ENCODE measurements at places on chromosomes 1 and 21.

DNA sequence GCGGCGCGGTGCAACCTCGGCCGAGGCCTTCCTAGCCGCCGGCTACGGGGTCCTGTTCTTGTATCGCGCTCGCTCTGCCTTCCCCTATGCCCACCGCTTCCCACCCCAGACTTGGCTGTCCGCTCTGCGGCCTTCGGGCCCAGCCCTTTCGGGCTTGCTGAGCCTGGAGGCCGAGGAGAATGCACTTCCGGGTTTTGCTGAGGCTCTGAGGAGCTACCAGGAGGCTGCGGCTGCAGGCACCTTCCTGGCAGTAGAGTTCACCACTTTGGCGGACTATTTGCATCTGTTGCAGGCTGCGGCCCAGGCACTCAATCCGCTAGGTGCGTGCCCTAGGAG is 379 bp downstream of the PPCS start:
- peak; percentile 77 for DNase-seq

DNA sequence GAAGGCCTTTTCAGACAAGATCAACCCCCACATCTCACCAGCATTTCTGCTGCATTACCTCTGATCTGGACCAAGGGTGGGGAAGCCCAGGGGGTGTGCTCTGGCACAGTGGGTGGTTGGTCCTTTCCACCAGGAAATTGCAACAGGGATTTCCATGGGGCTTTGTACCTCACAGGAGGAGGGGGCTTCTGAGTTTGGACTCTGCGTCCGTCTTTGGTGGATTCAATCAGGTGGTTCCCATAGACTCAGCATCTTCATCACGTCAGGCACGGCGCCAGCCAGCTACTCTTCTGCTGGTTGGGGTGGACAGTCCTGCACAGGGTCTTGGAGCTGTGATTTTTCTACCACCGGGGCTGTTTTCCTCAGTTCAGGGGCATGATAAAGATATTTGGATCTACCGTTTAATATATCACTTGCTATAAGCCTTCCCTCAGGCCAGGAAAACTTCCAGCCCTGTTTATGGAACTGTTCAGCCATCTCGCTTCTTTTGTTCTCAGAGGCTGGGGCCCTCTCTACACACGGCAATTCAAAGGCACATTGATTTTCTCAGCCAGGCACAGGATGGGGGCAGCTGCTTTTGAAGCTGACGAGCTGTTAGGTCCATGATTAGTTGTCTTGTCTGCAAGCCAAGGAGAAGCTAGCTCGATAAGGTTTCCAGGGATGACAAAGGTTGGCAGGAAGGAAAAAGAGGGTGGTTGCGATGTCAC is 467.3 kb downstream of the CAMTA1 start:
- DNase-seq = no peak

- no peak for DNase-seq
Observed at GRCh38 chr1:59272507-59272906, 24.4 kb upstream of the FGGY start.

- no peak for DNase-seq
Observed at GRCh38 chr21:26064506-26064905, 106.1 kb downstream of the APP start.

DNA sequence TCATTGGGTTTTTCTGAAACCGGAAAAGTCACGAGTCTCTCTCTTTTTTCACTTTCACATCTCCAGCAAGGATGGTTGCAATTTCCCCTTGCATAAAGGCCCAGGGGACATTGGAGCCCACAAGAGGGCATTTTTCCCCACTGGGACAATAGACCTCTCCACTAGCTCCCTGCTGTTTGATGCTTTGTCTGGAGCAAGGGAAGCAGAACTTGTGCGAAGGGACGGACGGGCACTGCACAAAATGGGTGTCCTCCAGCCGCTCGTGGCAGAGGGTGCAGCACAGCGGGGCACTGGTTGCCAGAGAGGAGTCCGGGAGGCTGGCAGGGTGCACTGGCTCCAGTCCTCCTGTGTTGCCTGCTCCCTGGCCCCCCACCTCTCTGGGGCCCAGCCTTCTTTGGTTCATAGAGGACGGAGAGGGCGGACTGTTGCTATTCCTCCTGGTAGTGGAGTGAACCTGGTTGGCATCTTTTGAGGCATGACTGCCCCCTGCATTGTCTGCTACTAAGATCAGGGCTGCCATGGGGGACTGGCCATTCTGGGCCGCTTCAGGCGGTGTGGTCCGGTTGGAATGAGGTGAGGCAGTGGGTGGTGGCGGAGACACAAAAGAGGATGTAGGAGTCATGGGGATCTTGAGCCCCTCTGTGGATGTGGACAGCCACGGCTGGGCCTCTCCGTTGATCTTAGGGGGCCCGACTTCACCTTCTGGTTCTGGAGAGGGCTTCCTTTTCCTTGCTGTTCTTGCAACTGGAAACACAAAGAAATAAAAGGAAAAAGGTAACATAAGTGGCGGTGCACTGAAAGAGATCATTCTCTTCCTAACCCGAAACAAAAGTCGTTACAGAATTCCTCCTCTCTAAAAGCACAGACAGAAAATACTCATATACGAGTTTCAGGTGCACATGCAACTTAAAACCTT is 2.6 kb downstream of the IRF2BP2 start:
- peak; percentile 53 for DNase-seq

- DNase-seq = no peak
Observed at GRCh38 chr1:97869441-97869840, 51.4 kb downstream of the DPYD start.

- no peak for DNase-seq
Observed at GRCh38 chr1:82366689-82367088, 566.0 kb downstream of the ADGRL2 start.
